T-helper 2 cell (primary cell): ENCODE measurements at places on chromosomes 7 and 10.

- DNase-seq = peak; percentile 46
These were observed 1.2 kb upstream of the LZTS2 start for GRCh38 chr10:100998183-100998990.

DNA sequence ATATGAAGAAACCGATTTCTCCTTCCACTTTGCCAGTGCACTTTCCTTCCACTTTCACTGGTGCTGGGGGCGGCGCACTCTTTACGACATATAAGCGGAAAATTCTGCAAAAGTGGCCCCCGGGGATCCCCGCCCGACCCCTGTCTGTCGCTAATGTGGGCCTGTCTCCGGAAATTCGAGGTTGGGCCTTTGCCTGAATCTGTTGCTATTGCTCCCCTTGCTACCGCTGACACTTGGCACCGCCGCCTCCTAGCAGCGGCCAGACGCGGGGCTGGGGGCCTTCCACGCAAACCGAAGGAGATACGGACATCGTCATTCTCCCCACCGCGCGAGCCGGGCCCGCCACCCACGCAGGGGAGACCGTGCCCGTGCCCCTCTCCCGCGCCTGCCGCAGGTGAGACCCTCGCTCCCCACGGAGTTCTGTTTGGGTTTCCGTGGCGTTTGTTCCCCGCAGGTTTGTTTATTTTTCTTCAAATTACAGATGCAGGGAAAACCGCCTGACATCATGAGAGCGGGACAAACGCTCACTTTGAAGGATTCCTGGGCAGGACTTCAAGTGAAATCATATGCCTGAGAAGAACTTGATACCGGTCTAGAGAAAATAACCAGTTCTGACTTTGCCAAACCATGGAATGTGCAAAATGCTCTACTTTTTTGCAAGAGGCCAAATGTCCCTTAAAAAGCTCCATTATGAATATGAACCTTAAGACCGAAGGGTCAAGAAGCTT is 5.0 kb downstream of the TWIST1 start:
- no peak for DNase-seq

- no peak for DNase-seq
These were observed 45.1 kb downstream of the CYP2C9 start for GRCh38 chr10:94983555-94983954.

DNA sequence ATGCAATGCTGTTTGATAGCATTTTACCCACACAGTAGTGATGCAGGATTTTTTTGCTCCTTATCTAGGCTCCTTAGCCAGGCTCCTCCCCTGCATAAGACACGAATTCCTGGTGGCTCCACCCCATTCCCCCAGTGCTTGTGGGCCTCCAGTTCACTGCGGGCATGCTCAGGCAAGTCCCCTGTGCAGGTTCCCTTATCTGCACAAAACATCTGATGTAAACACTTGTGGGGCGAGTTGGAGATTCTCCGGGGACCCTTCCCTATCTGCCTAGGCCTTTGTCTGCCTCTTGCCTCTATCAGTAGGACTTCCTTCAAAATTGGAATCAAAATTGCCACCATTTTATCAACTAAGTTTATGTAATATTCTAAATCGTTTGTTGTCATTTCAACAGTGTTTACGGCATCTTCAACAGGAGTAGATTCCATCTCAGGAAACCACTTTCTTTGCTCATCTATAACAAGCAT is 5.4 kb upstream of the STK17A start:
- no peak for DNase-seq

- DNase-seq = no peak
These were observed 86.0 kb downstream of the ARID5B start for GRCh38 chr10:61987537-61987936.

DNA sequence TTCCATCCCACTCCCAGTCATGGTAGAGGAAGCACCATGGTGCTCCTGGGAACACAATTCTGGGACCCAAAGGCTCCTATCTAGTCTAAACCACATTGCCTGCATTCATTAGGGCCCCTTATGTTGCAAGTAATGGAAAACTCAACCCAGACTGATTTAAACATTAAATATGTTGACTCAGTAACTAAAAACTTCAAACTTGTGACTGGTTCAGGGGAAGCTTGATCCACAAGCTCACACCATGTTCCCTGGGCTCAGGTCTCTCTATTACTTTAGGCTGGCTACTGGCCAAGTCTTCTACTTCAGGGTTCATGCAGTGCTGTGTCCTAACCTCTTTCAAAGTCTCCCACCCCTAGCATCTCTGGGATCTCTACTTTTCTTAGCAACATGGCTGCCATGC is 13.1 kb downstream of the WNT16 start:
- no peak for DNase-seq

DNA sequence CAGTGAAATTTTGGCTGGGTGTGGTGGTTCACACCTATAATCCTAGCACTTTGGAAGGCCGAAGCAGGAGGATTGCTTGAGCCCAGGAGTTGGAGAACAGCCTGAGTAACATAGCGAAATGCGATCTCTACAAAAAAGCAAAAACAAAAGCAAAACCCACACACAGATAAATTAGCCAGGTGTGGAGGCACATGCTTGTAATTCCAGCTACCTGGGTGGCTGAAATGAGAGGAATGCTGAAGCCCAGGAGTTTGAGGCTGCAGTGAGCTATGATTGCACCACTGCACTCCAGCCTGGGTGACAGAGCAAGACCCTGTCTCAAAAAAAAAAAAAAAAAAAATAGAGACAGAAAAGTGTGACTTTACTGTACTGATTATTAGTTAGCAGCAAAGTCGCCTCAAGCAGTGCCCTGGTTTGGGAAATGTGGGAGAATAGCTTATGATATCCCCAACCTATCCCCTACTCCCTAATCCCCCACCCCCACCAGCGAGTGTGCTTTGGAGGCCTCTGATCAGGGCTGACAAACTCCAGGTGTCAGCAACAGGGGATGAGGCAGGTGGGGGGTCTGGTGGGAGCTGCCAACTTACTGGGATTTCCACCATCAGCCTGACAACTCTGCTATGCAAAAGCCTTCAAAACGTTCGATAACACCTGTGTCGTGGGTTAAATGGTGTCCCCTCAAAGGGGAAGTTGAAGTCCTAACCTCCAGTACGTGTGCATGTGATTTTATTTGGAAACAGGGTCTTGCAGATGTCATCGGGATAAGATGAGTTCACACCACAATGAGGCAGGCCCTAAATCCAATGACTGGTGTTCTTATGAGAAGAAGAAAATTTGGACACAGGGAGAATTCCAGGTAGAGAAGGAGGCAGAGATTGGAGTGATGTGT is 124.7 kb upstream of the SDK1 start:
- DNase-seq = no peak

DNA sequence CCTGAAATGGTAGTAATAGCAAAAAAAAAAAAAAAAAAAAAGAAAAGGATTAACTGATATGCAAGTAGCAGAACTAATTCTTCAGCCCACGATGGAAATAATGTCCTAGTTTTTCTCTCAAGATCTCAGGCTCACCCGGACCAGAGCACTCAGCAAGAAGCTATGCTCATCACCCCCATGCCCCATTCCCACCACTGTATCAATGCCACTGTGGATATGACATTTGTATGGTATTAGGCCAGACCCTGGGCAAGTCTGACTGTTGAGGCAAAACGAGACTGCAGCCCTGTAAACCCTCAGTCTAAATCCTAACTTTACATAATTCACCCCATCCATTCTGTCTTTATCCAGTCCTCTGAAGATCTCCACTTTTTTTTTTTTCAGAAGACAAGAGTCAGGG is 186.1 kb upstream of the KLF14 start:
- DNase-seq = no peak

DNA sequence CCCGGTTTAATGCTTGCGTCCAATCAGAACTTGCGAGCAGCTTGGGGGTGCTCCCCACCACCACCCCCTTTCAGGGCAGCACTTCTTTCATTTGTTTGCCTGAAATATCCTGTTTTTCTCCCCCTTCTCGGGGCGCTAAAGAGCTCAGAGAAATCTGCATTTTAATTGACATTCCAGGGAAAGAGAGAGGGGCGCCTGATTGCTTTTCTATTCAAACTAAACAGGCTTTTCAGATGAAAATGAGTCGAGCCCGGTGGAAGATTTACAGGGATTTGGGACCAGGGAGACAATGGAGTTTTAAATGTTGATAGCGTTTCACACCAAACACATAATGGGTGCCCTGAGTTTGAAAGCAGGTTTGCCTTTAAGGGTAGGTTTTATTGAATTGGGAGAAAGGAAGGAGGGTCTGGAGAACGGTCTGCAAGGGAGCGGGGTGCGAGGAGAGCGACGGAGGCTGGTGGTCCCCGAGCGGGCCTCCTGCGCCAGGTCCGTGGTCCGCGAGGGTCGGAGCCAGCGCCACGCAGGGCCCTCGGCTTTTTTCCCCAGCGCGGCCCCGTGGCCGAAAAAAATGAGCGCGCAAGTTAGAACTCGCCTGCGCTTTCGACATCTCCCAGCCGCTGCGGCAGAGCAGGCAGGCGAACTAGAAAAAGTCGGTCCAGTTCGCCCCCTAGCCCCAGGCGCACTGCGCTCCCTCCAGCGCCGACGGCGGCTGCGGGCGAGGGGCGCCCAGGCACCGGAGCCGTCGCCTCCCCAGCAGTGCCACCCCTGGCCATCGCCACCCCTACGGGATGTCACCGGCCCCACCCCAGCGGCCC is 1.3 kb downstream of the FGFR2 start:
- no peak for DNase-seq

- no peak for DNase-seq
These were observed 43.7 kb upstream of the DGKI start for GRCh38 chr7:137890449-137890921.

DNA sequence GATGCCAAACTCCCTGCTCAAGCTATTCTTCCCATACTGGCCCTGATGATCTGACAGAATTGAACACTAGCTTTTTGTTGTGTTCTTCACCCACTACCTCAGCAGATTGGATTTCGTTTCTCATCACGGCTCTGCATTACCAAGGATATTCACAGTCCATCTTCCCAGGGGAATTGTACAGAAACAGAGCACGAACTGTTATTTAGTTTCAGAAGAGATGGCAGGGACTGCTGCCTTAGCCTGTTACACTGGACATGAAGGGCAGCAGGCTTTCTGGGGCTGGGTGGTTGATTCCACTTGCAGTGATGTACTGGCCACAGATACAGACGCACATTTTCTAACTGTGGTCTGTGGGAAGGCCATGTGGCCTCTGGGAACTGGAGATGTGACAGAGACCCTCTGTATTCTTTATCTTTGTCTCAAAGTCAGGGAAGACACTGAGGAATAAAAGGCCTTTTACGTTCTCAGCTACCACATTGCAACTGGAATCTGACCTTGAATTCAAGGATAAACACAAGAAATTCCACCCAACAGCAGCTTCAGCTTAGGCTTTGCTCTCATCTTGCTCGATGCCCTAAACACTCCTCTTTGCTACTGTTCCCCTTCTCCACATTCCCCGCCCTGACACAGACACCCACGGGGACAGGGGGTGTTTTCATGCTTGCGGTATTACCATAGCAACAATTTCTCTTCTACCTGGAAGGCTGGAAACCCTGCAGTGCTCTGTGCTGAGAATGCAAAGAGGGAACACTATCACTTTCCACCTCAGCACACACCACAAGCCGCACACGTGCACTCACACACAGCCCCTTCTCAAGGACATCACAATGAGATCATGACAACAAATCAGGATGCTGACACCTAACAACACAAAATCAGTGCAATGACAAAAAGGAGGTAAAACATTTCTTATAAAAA is 81.7 kb downstream of the RNF216 start:
- DNase-seq = peak; percentile 89
